Naive thymus-derived CD4-positive, alpha-beta T cell (primary cell): ENCODE measurements at places on chromosomes 5 and 9.

DNA sequence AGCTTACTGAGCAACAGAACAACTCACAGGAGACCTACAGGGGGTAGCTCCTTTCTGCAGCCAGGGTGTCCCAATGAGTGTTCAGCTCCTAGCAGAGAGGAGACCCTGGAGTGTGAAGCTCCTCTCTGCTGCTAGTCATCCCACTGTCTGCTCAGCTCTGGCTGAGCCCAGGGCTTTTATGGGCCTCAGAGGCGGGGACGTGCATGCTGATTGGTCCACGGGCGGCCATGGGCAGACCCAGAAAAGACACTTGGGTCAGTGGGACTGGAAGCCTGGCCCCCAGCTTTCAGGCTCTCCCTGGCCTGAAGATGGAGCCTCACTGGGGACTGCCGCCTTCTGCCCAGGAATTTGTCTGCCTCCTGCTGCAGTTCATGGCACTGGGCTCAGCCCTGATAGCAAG is 40.6 kb downstream of the TSPAN17 start:
- no peak for DNase-seq

GRCh38 chr5:106964132-106964531 is 706.6 kb downstream of the EFNA5 start:
- DNase-seq, result no peak

DNA sequence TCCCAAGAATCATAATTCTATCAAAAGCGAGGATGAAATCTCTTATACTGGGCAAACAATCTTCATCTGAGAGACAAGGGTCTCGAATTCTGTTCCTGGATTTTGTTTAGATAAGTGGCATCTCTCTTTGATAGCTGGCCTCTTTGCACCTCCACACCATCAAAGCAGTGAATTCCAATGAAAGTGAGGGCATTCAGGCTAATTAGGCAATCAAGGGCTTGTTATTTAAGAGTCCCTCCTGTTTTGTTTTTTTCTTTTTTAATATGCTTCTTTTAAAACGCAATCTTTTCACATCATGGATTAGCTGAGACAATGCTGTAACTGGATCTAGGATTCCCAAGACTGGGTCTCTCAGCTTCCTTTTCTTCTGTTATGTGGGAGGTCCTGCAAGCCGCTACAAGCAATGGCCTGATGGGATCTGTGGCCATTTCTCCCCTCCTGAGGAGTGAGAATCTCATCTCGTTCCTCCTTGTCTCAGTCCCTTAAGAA is 67.9 kb downstream of the TNC start:
- DNase-seq, result no peak

GRCh38 chr5:11449217-11449616 is 455.0 kb downstream of the CTNND2 start:
- no peak for DNase-seq

- DNase-seq, result peak; percentile 35
Observed at GRCh38 chr5:58459146-58460001, 512 bp downstream of the PLK2 start.

- DNase-seq, result no peak
Observed at GRCh38 chr5:91106842-91107511, 276.1 kb downstream of the ARRDC3 start.

- no peak for DNase-seq
Observed at GRCh38 chr5:125093776-125094175, 347.3 kb upstream of the ZNF608 start.

GRCh38 chr5:121325930-121326329 is 525.8 kb upstream of the FTMT start:
- DNase-seq, result no peak

GRCh38 chr9:91098203-91098850 is 263.4 kb downstream of the AUH start:
- no peak for DNase-seq
